ENCODE measurements at places on chromosomes 5 and 9.

GRCh38 chr5:111070272-111071134 is 1.0 kb upstream of the TSLP start:
- no peak for DNase-seq

DNA sequence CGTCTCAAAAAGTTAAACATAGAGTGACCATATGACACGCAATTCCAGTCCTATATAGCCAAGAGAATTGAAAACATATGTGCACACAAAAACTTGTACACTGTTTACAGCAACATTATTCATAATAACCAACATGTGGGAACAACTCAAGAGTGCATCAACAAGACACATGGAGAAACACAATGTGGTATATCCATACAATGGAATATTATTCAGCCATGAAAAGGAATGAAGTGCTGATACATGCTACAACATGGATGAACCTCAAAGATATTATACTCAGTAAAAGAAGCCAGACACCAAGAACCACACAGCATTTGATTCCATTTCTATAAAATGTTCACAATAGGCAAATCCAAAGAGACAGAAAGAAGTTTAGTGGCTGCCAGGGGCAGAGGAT is 317.0 kb downstream of the NSG2 start:
- DNase-seq = no peak

- DNase-seq = no peak
Measured at GRCh38 chr9:121289772-121290370, 21.9 kb downstream of the GSN start.

GRCh38 chr5:74185599-74185998 is 454.9 kb downstream of the ENC1 start:
- no peak for DNase-seq

DNA sequence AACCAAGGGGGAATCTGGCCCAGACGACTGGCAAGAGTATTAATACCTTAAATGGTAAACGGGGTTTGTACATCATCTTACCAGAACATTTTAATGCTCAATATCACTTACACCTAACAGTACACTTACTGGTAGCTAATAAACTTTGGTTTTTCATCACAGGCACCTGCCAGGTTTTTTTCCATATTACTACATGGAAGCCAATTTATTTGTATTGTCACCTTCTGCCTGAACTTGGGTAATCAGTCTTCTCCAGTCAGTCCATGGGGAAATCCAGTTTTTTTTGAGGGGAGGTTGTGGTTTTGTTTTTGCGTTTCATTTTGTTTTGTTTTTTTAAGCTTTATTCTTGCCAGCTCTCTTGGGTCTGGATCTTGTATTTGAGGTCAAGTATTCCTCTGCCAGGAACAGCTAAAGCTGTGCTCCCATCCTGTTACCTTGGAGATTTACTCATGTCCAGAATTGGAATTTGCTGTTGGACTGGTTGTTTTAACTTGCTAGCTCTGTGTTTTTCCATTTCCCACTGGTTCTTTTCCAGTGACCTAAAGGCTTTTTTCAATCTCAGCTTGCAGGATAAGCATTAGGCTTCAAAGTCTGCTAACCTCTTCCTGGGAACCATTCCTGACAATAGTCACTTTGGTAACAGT is 11.1 kb upstream of the NADK2 start:
- DNase-seq = no peak

DNA sequence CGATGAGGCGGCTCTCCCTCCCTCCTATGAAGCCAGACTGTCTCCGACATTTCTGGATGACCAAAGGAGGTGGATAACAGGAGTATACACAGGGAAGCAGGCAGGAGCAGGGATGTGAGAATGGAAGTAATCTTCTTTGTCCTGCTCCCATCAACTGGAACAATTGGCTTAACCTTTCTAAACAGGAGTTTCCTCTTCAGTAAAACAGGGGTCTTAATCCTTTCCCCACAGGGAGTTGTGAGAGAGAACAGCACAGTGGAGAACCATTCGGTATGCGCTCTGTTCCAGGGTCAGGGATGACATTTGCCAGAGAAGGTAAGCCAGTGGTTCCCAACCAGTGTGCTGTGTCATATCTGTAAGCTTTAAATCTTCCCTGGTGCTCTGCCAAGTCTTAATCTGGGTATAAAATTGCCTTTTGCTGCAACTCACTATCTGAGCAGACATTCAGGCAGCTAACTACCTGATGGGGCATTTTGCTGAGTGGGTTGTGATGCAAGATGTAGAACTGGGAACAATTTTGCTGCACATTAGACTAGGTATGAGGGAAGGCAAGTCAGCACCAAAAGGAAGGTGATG is 294.8 kb upstream of the KIF2A start:
- DNase-seq = no peak

DNA sequence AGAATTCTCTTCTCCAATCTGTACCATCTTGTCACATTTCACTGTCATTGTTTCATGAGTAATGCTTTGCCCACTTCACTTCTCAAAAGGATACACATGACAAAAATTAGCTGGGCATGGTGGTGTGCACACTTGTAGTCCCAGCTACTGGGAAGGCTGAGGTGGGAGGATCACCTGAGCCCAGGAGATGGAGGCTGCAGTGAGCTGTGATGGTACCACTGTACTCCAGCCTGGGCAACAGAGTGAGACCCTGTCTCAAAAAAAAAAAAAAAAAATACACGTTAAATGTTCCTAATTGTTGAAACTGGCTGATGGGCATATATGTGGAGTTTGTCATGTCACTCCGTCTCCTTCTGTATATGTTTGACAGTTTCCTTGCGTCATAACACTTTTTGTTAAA is 36.3 kb upstream of the HSD17B3 start:
- no peak for DNase-seq

- no peak for DNase-seq
Measured at GRCh38 chr5:123164054-123164453, 75.0 kb downstream of the PRDM6 start.

DNA sequence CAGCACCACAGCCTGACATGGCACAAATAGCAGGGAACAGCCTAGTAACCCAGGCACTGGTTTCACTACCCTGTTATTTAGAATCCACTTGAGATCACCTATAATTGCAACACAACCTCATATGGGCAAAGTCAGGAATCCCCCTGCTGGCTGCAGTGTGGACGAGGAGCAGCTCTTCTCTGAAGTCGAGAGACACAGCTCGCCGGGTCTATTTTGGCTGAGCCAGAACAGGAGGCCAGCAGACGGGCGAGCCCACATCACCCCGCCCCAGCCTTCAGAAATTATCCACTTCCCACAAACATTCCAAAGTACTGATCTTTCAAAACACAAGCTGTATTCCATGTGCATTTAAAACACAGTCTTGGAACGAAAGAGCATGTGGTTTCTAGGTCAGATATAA is 179.0 kb downstream of the ROR2 start:
- DNase-seq = no peak
